Left ventricle myocardium inferior (tissue), 1 donor: ENCODE measurements at places on chromosomes 1 and 21. TPM values are rescaled to one million over a fixed set of nuclear protein-coding genes. Genes with fewer than 3 reads are reported as not detected.

DNA sequence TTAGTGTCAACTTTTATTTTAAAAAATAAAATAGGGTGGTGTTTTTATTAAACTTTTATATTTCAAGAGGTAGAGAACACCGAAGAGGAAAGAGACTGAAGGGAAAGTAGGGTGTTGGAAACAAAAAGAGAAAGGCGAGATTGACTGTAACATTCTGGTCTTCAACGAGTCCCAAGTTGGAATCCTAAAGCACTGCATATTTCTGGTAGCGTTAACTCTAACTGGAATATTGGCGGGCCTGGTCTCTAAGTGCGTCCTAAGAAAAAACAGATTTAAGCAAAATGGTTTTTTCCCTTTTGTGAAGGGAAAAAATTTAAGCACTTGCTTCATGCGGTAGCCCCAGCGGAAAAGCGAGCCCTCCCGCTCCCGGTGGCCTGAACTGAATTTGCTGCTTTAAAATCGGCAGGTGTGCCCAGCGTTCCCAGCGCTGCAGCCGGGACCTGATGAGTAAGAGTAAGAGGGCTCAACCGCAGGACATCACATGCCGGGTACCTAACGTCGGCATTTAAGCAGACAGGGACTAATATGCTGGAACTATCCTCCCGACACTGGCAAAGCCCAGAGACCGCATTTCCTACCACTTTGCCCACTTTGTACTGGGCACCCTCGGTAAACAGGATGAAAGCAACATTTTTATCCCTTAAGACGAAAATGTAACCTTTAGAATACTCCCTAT, 30.5 kb upstream of the NFIA start:
- DNase-seq: peak; percentile 39

GRCh38 chr1:113912594-113913311, 7.6 kb downstream of the DCLRE1B start:
- peak; percentile 43 for DNase-seq

GPR37L1 gene
- total RNA-seq: 0.05 TPM

- DNase-seq: no peak
These were observed 337.5 kb downstream of the CHRM3 start for GRCh38 chr1:239723776-239724367.

- no peak for DNase-seq
These were observed 636.4 kb downstream of the PLPP3 start for GRCh38 chr1:55943012-55943411.
